ENCODE measurements at places on chromosomes 3 and 15.
A peak's percentile ranks its signal among the peaks of the same experiment; 100 is the strongest.

- DNase-seq, result no peak
Observed at GRCh38 chr3:46921041-46921440, 43.5 kb downstream of the PTH1R start.

- no peak for DNase-seq
Observed at GRCh38 chr15:26433818-26434217, 339.0 kb downstream of the GABRB3 start.

GRCh38 chr3:82416830-82417229 lies 655.4 kb upstream of the GBE1 start:
- DNase-seq, result no peak

- no peak for DNase-seq
Observed at GRCh38 chr3:14542656-14543055, 2.5 kb upstream of the GRIP2 start.

DNA sequence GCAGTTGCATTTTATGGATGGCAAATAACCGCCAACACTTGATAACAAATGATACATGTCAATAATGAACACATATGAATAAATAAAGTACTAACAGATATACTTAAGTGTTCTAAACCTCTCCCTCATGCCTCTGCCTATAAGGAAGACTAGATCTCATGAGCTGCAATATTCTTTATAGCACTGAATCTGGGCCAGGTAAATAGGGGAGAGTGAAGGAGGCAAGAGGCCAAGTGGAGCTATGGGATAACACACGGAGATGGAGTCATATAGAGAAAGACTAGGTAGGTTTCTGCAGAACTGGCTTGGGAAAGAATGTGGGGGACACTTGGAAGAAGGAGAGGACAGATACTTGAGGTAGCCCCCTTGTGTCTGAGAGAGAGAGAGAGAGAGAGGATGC lies 354.2 kb upstream of the CFAP20DC start:
- DNase-seq, result no peak

DNA sequence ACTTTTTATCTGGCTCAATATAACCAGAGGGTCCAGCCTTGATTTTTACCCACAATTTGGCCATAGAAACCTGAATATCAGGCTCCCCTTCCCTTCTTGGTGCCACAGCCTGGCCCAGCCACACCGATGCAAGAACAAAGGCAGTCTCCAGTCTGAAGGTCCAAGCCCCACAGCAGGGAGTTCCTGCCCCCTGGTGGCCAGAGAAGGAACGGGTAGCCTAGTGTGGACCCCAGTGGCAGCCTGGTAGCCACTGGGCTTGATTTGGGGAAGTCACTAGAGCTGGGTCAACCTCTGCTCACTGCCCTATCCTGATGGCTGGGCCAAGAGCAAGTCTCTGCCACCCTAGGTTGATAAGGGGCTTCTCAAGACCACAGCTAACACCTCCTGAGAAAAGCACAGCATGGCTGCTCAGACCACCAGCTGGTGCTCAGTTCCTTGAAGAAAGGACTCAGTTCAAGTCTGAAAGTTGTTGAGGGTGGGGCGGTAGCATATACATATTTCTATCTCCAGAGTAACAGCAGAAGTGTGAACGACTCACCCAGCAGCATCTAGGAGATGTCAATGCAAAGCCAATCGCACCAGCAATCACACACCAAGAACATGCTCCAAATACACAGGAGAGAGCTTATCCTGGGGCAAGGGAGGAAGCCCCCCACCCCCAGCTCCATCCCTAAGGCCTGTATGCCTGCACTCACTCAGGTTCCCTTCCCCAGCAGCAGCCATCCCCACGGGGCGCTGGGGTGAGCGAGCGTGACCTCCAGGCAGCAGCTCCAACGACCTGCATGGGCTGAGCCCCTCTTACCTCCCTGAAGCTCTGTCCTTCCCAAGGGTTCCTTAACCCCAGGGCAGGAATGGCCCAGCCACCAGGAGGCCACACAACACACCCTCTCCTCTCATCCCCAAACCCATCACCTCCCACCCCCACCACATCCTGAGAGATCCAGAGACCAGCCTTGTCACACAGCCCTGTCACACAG lies 7.6 kb downstream of the PFKFB4 start:
- DNase-seq, result peak; percentile 91

All from adipocyte (in vitro differentiated cells).